ENCODE measurements at places on chromosomes 7 and 10.
A peak's percentile ranks its signal among the peaks of the same experiment; 100 is the strongest.

DNA sequence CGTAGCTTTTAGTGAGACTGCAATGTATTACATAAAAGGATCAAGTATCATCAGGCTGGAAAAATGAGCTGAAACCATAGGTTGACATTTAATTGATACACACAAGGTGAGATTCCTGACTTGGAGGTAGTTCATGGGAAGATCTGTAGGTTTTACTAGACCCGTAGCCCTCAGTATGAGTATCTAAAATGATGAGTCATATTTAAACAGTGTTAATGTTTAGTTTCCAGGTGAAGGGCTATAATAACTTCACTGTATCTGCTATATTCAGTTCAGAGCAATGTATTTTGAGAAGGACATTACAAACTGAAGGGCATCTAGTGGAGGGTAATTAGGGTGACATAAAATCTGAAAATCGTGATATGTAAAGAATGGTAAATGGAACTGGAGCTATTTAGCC, 35.0 kb downstream of the ENTPD1 start:
- DNase-seq = no peak

GRCh38 chr7:18369011-18369410, 126.5 kb upstream of the HDAC9 start:
- DNase-seq = no peak

- no peak for DNase-seq
These were observed 286.1 kb downstream of the EXOC4 start for GRCh38 chr7:133539016-133539415.

DNA sequence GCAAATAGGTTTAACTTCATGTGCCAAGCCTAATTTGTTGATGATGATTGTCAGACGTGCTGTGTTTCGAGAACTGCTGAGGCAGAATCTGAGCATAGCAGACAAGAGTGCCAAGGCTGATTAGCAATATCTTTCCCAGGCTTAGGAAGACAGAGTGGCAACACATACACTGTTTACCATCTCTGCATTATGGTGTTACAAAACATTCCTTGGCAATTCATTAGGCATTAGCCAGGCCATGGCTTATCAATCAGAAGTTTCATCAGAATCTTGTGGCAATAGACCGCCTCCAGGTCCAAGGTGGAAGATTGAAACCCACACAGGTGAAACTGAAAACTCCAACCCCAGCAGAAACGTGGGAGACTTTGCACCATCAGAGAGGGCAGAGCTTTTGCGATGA, 148.5 kb downstream of the AOAH start:
- DNase-seq = no peak

- no peak for DNase-seq
These were observed 70.0 kb downstream of the SEMA3C start for GRCh38 chr7:80848841-80849240.

DNA sequence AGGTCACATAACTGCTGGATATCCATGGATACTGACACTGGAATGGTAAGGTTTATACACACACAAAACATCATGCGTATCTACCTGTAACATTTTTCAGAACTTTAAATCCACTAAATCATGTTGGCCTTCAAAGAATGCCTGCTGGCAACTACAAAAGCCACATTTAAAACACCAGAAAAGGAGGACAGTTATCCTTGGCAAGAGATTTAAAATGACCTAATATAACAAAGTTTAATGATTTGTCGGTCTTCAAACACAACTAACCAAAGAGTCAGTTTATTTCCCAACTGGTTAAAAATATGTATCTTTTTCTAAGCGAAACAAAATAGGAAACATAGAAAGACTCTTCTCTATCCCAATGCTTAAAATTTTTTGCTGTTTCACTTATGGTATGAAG, 24.0 kb downstream of the WAPL start:
- DNase-seq = no peak

- DNase-seq = no peak
These were observed 137.9 kb downstream of the ANLN start for GRCh38 chr7:36527549-36527913.

DNA sequence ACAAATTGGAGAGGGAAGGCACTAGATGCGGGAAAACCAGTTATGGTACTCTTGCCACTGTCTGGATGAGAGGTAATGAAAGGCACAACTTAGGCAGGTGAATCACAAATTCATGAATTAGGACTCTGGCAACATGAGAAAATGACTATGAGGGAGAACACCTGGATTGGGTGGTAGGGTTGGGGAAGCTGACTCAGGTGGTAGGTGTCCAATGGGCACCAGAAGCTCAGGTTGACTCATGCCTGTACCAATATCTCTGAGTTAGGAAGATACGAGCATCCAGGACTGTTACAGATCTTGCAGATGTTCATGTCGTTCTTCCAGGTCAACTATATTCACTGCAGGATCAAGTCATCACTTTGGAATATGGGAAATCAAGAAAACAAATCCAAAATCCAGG, 56.7 kb downstream of the NPY start:
- no peak for DNase-seq

DNA sequence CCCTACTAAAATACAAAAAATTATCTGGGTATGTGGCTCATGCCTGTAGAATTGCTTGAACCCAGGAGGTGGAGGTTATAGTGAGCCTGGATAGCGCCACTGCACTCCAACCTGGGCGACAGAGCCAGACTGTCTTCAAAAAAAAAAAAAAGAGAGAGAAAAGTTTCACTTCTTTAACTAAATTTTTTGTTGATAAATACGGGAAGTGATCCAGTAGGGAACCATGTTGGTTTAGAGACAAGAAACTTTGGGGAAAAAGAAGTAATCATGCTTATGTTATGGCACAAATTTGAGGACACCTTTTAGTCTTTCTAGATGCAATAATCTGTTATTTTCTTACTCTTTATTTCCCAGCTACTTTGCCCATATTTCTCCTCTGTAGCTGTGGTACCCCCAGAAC, 309.7 kb downstream of the TYW1 start:
- no peak for DNase-seq

DNA sequence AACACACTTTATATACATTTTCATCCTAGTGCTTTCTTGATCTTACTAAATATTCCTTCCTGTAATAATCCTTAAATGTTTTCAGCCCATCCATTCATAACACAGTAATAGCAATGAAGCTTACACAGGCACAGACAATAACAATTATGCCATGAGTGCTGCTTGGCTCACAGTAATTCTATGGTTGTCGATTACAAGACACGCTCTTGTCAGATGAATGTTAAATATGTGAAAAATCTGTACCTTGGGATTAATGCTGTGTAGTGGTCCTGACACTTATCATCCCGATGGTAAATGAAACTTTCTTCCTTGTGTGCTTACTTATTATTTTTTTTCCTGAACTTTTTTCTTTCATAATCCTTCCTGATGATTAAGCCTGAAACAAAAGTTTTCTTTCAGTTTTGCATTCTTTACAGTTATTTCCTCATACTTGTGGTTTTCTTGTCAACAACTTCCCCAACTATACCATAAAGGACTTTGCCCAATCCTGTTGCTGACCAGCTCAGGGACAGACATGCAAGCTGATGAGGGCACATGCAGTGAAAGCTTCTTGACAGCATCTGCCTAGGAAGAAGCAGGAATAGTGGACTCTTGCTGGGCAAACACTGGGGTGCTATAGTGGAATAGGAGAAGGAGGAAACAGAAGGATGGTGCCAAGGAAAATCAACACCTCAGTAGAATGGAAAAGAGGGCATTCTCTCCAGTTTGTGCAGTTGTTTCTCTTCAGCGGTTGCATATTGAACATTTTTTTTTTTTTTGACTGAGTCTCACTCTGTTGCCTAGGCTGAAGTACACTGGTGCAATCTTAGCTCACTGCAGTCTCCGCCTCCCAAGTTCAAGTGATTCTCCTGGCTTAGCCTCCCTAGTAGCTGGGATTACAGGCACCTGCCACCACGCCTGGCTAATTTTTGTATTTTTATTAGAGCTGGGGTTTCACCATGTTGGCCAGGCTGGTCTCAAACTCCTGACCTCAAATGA, 6.7 kb upstream of the MGAM2 start:
- no peak for DNase-seq

DNA sequence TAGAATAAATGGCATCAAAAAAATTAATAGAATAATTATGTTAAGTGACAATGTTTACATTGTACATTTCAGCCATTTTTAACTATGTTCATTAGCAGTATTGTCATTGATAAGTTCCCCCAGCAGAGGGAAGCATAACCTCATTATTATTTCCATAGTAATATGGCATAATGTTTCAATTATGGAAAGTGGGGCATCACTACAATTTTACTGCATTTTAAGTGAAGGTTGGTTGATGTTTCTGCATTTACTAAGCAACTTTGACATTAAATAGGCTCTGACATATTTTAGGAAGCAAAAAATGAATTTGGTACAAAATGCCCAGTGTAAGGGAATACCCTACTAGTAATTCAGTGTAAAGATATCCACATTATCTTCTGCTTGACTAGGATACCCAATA, 218.3 kb downstream of the SEMA3A start:
- DNase-seq = no peak

DNA sequence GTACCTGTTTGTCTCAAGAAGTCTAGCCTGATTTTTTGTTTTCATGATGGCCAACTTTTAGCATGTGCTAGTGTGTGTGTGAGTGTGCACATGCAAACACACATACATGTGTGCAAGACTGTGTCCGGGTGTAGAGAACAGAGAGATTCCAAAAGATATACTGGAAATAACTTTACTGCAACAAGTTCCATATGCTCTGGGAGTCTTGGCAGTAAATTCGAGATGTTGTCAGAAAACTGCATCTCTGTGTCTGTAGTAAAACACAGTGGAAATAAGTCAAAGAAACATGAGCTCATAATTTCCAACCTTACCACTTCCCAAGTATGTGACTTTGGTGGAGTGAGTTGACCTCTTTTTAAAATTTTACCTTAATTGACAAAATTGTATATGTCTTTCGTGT, 950.8 kb upstream of the C7orf33 start:
- DNase-seq = no peak

DNA sequence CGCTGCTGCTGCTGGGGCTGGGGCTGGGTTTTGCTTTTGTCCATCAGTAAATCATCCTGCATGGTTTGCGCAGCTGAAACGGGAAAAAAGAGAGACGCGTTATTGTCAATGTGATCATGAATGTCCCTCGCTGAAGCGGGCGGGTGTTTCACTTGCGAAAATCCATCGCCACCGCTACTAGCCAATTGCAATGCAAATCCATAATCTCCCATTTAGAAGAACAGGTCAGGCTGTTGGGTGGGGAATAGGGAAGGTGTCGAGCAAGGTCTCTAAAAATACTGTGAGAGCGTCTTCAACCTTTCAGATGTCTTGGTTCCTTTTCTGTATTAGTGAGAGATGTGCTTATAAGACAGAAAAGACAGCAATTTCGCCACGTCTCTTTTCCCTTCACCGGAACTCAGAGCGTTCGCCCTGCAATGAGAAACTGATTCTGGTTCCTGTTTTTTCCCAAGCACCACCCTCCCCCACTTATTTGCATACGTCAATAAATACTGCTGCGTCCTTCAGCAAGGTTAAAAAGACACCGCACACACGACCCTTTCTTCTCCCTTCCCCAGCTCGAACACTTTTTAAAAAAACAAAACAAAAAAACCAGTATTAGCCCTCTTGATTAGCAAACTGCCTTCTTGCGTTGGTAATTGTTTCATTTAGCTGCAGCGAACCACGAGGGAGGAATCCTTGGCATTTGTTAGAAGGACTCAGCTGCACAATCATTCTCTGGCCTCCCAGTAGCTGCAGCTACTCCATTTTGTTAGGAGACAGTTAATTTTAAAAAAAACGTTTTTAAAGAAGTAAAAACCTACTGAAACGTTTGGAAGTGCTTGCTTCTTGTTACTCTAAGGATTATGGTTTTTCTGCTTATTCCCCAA, 50.4 kb downstream of the CPEB3 start:
- peak; percentile 57 for DNase-seq

DNA sequence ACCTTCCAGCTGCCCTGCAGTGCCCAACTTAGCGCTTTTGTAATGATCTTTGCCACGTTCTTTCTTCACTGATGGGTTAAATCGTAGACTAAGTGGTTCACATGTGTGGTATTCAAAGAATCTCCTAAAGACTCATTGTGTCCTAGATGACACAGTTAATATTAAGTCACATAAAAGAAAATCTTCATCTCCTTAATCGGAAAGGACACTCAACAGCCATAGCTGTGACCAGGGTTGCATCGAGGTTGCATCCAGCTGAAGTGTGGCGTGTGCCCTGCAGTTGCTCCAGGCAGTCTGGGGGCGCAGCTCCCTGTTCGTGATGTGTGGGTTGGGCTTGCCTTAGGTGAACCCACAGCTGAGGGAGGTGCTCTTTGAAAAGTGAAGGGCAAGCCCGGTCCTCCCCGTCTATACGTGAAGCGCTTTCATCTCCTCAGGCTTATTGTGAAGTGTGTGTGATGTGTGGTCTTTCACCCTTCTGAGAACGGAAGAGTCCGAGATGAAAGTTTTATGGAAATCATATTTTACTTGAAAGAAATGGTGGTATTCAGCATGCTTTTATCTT, 122.7 kb downstream of the TRRAP start:
- peak; percentile 8 for DNase-seq

GRCh38 chr7:24434972-24435371, 138.3 kb upstream of the PALS2 start:
- no peak for DNase-seq

DNA sequence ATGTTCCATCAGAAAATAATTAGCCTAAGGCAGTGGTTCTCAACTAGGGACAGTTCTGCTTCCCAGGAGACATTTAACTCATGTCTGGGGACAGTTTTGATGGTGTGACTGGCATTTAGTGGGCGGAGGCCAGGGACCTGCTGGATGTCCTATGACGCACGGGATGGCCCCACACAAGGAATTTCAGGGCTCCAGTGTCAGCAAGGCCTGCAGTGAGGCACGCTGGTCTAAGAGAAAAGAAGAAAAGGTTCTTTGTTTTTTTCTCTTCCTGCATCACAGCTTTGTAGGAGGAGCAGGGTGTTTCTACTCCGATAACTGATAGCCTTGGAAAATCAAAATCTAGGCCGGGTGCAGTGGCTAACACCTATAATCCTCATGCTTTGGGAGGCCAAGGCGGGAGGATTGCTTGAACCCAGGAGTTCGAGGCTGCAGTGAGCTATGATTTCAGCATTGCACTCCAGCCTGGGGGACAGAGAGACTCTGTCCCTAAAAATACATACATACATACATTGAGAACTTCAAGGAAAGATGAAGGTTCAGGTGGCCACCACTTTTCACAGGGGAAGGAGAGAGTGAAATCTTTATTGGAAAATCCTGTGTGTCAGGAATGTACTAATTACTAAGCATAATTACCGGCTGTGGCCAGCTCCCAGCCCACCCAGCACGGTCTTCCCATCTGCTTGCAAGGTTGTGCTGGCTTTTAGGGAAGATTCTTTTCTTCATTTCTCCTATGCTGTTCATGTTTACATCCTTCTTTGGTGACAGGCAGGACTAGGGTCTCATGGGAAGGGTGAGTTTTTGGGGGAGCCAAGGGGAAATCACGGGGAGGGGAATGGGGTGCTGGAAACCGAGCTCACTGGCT, 150.4 kb downstream of the ACTR3B start:
- no peak for DNase-seq

DNA sequence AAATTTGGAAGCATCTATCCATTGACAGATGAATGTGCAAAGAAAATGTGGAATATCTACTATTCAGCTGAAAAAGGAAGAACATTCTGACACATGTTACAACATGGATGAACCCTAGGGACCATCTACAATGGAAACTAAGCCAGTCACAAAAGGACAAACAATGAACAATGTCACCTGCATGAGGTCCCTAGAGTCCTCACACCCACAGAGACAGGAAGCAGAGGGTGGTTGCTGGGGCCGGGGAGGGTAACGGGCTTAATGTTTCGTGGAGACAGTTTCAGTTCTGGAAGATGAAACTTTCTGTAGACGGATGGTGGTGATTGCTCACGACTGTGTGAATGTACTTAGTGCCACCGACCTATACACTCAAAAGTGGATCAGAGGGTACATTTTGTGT, 282.9 kb downstream of the ADARB2 start:
- peak; percentile 19 for DNase-seq
